ENCODE measurements at places on chromosomes 5 and 9.

DNA sequence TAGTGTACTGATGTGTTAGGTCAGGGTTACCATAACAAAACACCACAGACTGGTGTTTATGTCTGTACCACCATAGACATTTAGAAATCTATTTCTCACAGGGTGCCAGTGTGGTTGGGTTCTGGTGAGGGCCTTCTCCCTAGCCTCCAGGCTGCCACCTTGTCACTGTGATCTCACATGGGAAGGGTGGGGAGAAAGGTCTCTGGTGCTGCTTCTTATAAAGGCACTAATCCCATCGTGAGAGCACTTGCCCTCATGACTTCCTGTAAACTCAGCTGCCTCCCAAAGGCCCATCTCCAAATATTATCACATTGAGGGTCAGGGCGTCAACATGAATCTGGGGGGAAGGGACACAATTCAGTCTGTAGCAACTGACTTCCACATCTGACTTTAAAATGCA is 49.8 kb downstream of the PIK3R1 start:
- H3K27me3 ChIP-seq = no peaks in the 10 kb centered on the region
- H3K4me1 ChIP-seq = peaks cover 2% of the 10 kb centered on the region
- no peak for DNase-seq
- H3K36me3 ChIP-seq = no peaks in the 10 kb centered on the region
- H3K4me3 ChIP-seq = no peak overlapping the region

DNA sequence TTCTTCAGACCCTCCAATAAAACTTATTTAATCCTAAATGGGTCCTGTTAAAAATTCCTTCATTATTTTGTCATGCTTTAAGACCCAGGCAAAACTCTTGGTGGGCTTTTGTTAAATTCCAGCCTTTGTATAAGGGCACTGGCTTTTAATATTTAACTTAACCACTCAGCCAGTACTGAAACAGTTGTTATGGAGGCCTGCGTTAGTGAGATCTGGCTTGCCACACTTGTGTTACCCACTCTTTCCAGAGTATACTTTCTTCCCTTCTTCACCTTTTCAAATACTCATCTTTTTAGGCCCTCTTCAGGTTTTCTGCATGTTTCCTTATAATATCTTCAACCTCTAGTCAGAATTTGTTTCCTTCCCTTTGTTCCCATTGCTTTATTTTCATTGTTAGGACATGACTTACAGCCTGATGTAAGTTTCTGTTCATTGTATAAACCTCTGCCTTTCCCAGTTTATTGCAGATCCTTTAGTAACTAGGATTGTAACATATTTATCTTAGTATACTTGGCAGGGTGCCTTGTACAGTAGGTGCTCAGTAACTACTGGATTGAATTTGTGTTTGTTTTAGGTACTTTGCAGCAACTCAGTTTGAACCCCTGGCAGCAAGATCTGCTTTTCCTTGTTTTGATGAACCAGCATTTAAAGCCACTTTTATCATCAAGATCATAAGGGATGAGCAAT is 48.8 kb downstream of the LNPEP start:
- DNase-seq = no peak
- H3K4me3 ChIP-seq = no peak overlapping the region
- H3K27ac ChIP-seq = no peak overlapping the region
- no peaks in the 10 kb centered on the region for H3K36me3 ChIP-seq
- H3K27me3 ChIP-seq = no peaks in the 10 kb centered on the region
- no peaks in the 10 kb centered on the region for H3K4me1 ChIP-seq

DNA sequence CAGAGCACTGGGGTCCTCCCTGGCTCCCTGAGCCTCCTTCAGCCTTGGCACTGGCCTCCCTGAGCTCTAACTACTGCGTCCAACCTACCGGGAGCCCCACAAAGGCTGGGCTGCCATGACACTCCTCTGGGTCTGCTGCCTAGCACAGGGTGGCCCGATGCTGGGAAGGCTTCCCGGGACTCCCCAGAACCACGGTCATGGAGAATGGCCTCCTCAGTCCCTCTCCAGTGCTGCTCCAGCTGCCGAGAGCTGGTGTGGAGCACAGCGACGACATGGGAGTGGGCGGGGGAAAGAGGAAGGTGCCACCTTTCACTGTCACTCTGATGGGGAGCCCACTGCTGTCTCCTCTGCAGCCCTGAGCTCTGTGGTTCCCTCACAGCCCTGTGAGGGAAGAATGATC is 61.5 kb upstream of the RNF130 start:
- H3K36me3 ChIP-seq = no peaks in the 10 kb centered on the region
- no peaks in the 10 kb centered on the region for H3K27me3 ChIP-seq
- H3K27ac ChIP-seq = no peak overlapping the region

GRCh38 chr9:107569174-107569573 is 79.6 kb upstream of the KLF4 start:
- H3K36me3 ChIP-seq = no peaks in the 10 kb centered on the region
- no peaks in the 10 kb centered on the region for H3K27me3 ChIP-seq
- no peak overlapping the region for H3K4me3 ChIP-seq
- H3K27ac ChIP-seq = no peak overlapping the region
- DNase-seq = no peak
- peaks cover 5% of the 10 kb centered on the region for H3K4me1 ChIP-seq

DNA sequence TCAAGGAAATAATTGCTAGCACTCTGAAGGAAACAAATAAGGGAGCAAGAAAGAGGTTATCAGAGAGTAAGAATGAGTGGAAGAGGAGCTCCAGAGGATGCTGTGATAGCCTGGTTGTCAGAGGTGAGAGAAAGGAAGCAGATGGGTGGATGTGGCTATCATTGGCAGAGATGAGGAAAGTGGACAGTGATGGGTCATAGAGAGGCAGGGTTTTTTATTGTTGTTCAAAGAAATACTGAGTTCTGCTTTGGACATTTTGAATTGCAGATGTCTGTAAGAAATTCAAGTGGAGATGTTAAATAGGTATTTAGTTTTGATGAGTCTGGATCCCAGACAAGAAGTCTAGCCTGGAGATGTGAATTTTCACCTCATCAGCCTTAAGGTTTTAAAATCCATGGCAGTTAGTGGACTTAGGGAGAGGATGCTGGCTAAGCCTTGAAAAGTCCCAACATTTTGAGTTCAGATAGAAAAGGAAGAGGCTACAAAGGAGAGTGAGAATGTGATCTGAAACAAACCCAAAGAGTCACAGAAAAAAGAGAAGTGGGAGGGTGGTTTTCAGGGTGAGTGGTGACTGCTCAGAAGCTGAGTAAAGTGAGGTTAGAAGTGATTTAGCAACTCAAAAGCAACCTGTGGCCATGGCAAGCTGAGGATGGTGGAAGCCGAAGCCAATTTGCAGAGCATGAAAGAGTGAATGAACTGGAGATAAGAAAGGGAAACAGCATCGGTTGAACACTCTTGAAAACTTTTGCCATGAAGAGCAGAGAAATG is 50.4 kb downstream of the PPIC start:
- H3K4me1 ChIP-seq = no peaks in the 10 kb centered on the region
- H3K27me3 ChIP-seq = no peaks in the 10 kb centered on the region
- H3K36me3 ChIP-seq = peaks cover 6% of the 10 kb centered on the region
- no peak overlapping the region for H3K27ac ChIP-seq
- no peak overlapping the region for H3K4me3 ChIP-seq

All from tibial nerve (tissue), 4 donors.